Cerebellar nuclear complex (tissue), 1 donor: ENCODE measurements at places on chromosomes 1 and 21.

GRCh38 chr1:248215880-248216279 is 15.3 kb upstream of the OR2M4 start:
- DNase-seq = no peak

DNA sequence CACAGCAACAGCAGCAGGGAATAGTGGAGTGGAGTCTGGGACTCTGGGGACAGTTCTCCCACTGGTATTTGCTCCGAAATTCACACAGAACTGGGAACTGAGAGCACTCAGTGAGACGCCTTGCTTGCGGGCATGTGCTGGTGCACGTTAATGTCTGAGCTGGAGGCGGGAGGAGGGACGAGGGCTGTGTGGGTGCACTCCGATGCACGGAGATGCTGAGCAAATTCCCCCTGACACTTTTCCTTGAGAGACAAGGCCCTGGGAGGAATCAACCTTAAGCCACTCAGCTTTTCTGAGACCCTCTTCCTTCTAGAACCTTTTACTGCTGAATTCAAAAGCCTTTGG is 2.8 kb downstream of the RGS8 start:
- DNase-seq = no peak

DNA sequence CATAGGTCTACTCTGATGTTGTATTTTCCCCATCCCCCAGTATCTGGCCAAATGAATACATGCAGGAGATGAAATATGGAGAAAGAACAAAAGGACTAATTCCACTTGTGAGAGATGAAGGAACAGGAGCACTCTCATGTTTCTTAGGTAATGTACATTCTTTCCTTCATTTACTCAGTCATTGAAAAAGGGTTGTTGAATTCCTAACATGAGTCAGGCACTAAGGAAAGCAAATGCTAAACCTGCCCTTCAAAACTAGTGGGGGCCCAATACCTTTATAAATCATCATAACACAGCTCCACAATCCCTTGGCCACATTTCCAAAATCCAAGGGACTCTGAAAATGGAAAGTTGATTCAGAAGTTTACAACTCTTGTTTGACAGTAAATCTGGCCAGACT is 94.3 kb downstream of the DIRAS3 start:
- DNase-seq = no peak

DNA sequence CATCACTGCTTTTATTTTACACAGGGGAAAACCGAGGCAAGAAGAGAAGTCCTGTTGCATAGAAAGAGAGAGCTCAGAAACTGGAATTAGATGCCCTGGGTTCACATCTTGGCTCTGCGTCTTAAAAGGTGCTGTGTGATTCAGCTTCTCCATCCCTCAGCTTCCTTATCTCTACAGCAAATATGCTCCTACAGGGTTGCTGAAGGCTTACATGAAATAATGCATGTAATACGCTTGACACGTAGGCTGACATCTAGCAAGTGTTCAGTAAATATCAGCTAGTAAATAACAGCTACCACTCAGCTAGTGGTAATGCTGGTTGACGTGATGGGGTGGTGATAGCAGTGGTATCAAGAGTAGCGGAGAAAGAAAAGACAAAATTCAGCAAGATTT is 77.1 kb upstream of the CD55 start:
- DNase-seq = no peak

DNA sequence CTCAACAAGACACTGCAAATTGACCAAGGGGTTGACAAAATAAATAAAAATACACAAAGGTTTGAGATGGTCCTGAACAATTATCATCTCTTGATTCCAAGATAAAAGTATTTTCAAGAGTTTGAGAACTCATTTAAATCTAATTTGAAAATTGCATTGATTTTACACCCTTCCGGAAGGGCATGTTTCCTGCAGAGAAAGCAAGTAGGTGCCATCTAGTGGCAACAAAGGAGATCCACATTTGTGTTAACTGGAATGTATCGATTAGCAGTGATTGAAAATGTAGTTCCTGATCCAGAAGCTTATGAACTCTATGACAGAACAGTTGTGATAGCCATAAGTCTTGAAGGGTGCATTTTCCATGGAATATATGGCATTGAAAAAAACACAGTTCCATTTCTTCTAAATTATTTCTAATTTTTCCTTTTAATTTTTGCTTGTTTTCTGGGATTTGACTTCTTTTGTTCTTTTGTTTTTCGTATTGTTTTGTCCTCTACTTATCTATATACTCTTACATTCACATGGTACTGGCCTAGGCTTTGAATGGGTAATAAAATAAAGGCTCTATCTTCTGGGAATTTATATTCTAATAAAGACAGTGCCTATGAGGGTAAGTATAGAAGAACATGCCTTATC is 143.7 kb downstream of the DNM3 start:
- no peak for DNase-seq

DNA sequence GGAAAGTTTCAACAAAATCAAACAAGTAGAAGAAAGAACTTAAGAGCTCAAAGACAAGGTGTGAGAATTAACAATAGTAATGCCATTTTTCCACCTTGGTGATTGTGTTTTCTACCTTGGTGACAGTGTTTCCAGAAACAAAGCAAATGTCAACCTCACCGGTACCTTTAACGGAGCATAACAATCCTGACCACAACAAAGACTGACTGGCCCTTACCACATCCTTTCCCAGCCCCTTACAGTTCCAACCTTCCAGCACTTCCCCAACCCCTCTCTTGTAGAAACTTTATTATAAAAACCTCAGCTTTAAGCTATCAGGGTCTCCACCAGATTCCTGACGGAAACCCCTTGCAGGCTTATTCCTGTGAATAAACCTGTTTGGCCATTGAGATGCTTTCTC is 16.7 kb downstream of the STYXL2 start:
- no peak for DNase-seq

DNA sequence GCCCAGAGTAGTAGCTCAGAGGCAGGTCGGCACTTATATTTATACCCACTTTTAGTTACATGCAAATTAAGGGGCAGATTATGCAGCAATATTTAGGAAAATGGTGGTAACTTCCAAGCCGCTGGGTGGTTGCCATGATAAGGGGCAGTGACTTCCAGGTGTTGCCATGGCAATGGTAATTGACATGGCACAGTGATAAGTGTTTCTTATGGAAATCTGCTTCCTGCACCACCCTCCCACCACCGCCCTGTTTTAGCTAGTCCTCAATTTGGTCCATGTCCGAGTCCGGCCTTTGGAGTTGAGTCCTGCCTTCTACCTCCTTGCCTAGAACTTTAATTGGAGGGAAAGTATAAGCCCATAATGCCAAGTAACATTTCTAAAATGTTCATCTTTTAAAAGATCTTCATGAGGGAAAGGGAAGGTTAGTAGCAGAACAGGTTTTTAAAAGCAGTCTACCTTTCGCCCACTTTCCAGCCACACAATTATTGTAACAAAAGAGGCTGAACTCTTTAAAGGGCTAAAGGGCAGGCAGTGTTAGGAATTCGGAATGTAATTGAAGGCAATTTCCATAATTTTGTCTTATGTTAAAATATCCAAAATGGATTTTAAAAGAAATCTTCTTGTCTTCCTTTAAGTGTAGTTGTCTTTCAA is 21.7 kb downstream of the ZBTB8B start:
- no peak for DNase-seq

DNA sequence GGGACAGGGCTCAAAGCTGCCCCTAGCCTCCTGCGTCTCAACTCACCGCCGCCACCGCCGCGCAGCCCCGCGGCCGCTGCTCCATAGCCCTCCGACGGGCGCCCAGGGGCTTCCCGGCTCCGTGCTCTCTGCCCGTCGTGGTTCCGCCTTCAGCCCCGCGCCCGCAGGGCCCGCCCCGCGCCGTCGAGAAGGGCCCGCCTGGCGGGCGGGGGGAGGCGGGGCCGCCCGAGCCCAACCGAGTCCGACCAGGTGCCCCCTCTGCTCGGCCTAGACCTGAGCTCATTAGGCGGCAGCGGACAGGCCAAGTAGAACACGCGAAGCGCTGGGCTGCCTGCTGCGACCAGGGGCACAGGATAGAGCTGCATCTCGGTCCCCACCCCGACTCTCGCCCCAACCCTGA is at the start of gene TNFRSF25:
Gene TNFRSF25 (minus strand): TSS at position 151 of the 400 bp plus-strand sequence. CDS start 66 bp downstream, at position 85.
- DNase-seq = no peak

- no peak for DNase-seq
Observed at GRCh38 chr1:96714881-96715280, 6.7 kb upstream of the PTBP2 start.

- DNase-seq = no peak
Observed at GRCh38 chr1:44701141-44701573, 26.6 kb downstream of the ARMH1 start.

DNA sequence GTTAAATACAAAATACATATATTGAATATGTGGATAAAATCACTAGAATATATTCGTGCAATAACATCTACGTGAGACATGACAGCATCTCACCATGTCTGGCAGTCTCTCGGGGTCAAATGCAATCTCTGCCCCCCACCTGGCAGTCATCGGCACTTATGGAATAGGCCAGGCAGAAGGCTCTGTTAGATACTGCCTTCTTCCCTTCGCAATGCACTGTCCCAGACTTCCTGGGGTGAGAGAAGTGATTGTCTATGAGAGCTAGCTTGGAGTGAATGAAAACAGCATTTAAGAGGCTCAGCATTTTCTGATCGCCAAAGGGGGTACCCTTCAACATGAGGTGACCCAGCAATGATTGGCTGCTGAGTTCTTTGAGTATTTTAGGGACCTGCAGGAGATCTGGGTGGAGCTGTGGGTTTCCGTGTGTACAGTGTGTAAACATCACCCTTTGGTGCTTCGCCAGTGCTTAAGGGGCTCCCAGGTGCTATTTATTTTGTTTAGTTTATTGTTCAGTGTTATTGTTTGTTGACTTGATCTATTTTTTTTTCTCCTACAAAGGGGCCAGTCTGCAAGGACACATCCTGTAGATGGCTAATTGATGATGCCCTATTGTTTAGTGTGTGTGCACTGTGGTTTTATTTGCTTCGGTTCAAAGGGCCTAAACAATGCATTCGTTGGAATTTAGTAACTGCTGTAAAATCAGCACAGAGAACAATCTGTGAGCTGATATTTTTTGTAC is 10.2 kb downstream of the ERG start:
- no peak for DNase-seq

DNA sequence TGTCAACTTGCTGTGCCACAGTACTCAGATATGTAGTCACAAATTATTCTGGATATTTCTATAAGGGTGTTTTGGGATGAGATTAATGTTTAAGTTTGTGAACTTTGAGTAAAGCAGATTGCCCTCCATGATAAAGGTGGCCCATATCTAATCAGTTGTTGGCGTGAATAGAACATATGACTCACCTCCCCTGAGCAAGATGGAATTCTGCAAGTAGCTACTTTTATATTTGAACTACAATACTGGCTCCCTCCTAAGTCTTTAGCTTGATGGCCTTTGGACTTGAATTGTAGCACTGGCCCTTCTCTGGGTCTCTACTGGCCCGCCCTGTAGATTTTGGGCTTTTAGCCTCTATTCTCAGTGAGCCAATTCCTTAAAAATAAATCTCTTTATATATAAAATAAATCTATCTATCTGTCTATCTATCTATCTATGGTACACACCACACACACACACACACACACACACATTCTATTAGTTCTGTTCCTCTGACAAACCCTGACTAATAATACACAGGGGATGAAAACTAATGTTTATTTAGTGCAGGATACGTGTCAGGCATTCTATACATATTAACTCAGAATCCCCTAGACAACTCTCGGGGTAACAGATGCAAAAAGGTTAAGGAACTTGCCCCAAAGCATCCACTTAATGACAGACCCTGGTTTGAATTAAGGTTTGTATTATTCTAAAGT is 37.9 kb upstream of the PDC start:
- no peak for DNase-seq

- DNase-seq = no peak
Observed at GRCh38 chr1:203592156-203592555, 34.5 kb upstream of the ATP2B4 start.

DNA sequence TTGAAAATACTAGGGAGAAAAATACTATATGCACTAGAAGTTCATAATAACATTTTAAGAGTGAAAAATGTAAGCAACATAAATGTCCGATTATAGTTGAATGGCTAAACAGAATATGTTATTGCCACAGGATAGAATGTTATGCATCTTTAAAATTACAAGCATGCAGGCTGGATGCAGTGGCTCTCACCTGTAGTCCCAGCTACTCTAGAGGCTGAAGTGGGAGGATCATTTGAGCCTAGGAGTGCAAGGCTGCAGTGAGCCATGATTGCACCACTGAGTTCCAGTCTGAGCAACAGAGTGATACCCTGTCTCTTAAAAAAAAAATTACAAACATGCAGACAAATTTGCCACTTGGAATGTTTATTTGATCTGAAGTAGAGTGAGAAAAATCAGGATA is 3.0 kb upstream of the BATF3 start:
- DNase-seq = no peak

GRCh38 chr1:92759361-92759760 is 25.5 kb downstream of the EVI5 start:
- DNase-seq = no peak

GRCh38 chr1:22584001-22584562 is 20.8 kb downstream of the EPHA8 start:
- no peak for DNase-seq

DNA sequence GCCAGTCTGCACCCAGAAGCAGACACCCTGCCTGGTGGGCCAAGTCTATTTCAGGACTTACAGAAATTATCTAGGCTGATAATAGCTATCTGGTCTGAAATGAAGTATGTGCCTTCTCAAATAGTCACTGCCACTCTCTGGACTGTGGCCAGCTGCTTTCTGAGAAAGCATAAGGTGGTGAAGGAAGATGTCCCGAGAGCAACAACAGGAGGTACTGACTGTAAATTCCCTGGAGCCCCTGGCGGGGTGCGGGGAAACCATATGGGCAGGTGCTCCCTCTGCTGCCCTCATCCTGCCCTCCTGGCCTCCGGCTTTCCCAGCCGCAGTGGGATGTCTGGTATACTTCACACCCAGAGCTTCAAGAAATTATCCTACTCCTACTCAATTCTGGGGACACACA is 86.8 kb downstream of the TGFBR3 start:
- no peak for DNase-seq

DNA sequence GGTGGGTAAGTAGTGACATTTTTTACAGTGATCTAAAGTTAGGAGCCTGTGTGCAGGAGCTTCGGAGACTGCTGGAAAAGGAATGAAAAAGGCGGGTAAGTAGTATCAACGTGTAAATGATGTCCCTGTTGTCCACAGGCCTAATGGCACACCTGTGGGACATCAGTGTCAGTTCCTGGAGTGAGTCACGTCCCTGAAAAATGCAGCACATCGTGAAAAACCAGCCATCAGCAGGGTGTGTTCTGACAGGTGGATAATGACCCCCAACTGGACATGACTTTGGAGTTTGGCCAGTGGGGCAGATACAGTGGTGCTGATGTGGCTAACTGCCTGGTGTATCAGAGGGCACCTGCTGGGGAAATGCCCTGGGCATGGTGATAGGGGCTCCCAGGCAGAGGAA is 12.0 kb upstream of the PRDM15 start:
- no peak for DNase-seq
